Liver (tissue), 10 donors: ENCODE measurements at places on chromosomes 13 and 19. TPM values are rescaled to one million over a fixed set of nuclear protein-coding genes. Genes with fewer than 3 reads are reported as not detected.

DNA sequence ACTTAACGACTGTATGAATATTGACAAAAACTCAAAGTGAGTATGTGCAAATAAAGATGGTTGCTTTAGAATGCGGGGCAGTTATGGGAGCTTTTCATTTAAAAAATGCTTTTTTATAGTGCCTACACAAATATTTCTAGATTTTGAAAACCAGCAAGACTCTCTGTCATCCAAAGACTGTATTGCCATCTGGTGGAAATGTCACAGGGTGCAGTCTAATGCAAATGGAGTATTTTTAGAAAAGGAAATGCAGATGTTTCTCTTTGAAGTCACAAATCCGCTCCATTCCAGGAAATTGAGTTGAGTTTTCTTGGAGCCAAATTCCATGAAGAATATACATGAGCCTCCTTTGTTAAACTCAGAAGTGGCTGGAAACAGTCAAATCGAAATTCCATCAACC, 2.3 kb upstream of the C1QTNF9B start:
- DNase-seq, result no peak

FCAR gene
- total RNA-seq, result 2.2 TPM

ARHGEF7 gene
- total RNA-seq, result 23.3 TPM

DNA sequence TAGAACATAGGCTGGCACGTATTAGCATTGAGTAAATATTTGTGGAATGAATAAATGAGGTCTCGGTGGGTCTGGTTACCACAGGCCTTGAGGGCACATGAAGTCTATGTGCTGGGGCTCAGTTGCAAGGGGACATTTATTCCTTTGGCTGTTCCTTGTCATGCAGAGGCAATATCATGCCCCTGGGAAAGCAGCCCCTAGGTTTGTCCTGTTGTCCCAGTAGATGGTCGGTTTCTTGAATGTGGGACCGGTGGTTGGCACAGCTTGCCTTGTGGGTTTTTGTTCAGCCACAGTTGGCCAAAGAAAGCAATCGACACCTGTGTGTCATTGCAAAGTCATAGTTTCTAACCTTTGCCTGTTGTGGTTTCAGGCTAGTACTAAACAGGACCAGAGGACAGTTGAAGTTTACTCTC, 24.7 kb upstream of the GPR183 start:
- DNase-seq, result no peak

- DNase-seq, result no peak
Measured at GRCh38 chr13:60392131-60392530, 4.9 kb upstream of the TDRD3 start.

- DNase-seq, result no peak
Measured at GRCh38 chr13:90757127-90757680, 590.3 kb upstream of the MIR17HG start.

MAMSTR gene
- total RNA-seq, result 0.09 TPM

DNA sequence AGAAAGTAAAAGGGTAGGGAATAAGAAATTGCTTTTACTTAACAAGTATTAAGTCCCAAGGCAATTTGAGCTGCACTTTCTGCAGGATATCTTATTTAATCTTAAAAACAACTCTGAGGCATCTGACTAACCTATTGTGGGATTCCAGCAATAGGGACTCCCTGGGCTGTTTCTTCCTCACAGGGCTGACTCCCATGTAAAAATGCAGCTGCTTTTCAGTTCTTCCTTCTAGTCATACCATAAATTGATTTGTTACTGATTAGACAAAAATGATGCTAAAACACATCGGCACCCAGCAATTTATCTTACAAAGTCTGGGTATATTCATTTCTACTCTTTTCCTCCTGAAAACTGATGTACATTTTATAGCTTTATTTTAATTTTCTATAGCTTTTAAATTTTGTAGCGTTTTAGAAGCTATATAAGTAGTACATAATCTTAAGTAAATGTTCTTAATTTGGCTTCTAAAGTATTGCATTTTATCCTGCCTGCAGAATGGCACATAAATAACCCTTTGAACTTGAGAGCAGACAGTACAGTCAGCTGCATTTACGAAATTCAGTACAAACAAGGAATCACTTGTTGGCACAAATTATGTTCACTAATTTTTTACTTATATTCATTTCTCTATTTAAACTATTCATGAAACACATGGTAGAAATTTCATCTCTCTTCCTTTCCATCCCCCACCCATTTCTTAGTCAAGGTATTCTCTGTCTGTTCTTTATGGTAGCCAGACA, 102.4 kb upstream of the FRY start:
- DNase-seq, result no peak

OR7C1 gene
- 0.14 TPM for total RNA-seq

DNA sequence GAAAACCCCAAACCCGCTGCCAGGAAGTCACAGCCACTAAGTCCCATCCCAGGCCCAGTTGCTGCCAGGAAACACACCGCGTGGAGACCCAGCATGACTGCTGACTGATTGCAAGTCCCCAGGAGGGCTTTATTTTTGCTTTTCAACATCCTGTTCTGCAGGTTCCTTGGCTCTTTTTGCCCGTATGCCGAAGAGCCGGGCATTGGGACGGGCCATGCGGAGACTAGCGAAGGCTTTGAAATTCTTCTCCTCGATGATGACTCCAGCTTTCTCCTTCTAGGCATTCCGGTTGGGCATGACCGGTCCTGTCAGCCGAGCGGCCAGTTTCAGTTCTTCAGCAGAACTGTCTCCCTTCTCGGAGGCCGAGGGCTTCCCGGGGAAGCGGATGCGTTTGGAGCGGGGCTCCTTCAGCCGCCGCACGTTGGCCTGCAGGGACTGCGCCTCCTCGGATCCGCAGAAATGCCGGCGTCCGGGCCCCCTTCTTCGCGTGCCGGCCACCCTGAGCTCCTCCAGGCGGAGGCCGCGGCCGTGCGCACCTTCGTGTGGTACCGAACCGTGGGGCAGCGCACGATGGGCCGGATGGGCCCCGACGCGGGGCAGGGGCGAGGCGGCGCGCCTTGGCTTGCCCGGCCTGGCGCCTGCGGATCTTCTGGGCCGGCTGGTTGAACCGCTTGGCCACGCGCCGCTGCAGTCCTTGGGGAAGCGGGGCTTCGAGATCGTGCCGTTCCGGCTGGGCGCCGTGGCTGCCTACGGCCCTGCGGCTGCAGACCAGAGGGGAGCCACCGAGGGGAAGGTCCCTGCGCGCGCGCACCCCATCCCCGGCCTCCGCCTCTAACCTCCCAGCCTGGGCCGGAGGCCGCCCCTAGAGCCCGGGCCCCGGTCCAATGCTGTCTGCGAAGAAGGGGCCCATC, 15.2 kb downstream of the ZSCAN5C start:
- DNase-seq, result no peak

GRCh38 chr19:49678985-49679770, 2.1 kb downstream of the PRMT1 start:
- DNase-seq, result no peak

GAMT gene
- total RNA-seq, result 76.2 TPM

GRCh38 chr19:41274802-41275201, 10.6 kb downstream of the HNRNPUL1 start:
- DNase-seq, result no peak

- no peak for DNase-seq
Measured at GRCh38 chr19:28577233-28577632, 635.7 kb downstream of the UQCRFS1 start.

DNA sequence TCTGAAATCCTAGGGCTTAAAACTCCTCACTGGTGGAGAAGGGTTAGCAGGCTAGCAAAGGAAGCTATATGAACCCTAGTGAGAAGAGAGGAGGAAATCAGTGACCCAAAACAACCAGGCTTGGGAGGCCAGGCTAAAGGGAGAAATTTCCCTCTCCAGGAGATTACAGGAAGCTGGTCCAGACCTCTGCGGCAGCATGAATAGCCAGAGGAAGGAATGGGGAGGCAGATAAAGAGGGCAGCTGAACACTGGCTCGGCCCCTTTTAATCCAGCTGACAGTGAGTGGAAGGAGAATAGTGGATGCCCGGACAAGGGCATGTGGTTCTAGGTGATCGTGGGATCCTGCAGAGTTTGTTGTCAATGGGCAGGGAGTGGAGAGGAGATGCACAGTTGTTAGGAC, 130.6 kb downstream of the COG6 start:
- DNase-seq, result no peak

C13orf42 gene
- total RNA-seq, result 0.08 TPM

DNA sequence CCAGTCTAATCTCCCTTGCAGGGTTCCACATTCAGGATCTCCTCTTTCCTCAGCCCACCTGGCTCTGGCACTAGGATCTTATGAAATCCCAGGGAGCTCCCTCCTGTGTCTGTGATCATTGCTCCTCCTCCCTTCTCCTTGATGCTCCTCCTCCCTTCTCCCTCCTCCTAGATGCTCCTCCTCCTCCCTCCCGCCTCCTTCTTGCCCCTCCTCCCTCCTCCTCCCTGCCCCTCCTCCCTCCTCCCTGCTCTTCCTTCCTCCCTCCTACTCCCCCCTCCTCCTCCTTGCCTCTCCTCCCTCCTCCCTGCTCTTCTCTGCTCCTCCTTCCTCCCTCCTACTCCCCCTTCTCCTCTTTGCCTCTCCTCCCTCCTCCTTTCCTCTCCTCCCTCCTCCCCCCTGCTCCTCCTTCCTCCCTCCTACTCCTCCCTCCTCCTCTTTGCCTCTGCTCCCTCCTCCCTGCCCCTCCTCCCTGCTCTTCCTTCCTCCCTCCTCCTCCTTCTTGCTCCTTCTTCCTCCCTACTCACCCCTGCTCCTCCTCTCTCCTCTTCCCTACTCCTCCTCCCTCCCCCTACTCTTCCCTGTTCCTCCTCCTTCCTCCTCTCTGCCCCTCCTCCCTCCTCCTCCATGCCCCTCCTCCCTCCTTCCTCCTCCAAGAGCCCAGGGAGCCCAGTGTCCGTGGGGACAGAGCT, 14.9 kb upstream of the ZBTB7A start:
- DNase-seq, result no peak

- no peak for DNase-seq
Measured at GRCh38 chr13:43095771-43096719, 72.7 kb downstream of the DNAJC15 start.

- no peak for DNase-seq
Measured at GRCh38 chr13:97945342-97945741, 8.1 kb upstream of the IPO5 start.

- DNase-seq, result no peak
Measured at GRCh38 chr19:35895911-35896642, 4.3 kb downstream of the NFKBID start.

DNA sequence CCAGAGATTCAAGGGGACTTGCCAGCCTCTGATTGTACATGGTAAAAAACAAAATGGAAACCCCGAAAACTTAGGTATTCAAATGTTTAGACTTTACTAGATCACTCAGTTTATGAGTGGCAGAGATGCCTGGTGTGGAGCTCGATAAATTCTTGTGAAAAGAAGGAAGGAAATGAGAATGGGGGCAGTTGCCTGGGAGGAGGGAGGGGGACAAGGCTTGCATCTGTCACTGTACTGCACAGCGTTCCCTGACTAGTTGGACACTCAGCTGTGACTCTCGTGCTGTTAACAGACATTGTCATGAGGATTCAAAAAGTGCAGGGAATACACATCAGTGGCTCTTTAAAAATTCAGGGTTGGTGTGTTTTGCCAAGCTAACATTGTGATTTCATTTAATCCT, 232.9 kb downstream of the ZIC5 start:
- no peak for DNase-seq

DNA sequence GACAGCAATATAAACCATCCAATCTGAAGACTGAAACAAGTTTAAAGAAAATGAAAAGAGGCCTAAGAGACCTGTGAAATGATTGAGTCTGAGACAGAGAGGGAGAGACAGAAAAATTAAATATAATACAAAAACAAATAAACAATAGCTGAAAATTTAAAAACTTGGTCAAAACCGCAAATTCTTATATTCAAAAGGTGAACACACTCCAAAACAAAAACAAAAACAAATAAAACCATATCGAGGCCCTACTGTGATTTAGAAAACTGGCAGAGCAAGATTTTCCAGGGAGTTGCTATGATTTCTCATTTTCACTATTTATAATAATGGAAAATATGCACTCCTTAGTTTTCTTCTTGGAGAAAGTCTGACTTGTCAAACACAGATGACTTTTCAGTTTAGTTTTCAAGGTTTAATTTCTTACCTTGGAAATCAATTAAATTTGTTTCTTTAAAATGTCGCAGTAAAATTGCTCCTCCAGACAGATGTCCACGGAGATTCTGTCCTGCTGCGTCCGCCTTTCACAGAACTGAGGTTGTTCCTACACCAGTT, 1420.3 kb downstream of the UQCRFS1 start:
- no peak for DNase-seq

- DNase-seq, result no peak
Measured at GRCh38 chr13:35480346-35480745, 3.9 kb upstream of the MAB21L1 start.

- no peak for DNase-seq
Measured at GRCh38 chr19:48512504-48513288, 1.1 kb upstream of the LMTK3 start.

DNA sequence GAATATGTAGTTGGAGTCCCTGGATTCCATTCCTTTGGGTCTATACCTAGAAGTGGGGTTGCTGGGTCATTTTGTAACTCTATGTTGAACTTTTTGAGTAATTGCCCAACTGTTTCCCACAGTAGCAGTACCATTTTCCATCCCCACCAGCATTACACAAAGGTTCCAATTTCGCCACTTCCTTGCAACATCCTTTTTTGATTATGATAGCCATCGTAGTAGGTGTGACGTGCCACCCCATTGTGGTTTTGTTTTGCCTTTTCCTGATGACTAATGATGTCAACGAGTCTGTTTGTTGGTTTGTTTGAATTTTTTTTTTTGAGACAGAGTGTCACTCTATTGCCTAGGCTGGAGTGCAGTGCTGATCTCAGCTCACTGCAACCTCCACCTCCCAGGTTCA, 3.3 kb upstream of the PEX11G start:
- no peak for DNase-seq

- DNase-seq, result peak; percentile 65
Measured at GRCh38 chr19:18194554-18195238, 1.7 kb downstream of the MPV17L2 start.

SAE1 gene
- total RNA-seq, result 22.3 TPM

DNA sequence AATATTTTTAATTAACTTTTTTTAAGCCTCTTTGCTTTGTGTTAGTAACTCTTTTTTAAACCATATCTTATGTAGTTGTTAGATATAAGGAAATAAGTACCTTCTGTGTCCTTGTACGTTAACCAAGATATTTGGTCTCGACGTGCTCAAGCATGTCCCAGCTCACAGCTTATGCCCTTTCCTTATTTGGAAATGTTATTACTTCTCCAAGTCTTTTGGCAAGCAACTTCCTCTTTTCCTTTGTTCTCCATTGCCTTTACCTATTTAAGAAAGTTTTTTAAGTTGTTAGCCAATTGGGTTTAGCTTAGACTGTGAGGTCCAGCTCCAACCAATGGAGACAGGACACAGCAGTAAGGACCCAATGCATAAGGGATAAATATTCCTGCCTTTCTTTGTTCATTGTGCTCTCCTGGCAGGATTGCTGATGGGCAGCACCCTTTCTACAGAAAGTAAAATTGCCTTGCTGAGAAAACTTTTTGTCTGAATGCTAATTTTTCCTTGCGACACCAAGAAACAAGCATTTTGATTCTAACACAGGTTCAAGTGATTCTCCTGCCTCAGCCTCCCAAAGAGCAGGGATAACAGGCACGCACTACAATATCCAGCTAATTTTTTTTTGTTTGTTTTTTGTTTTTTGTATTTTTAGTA, 5.2 kb downstream of the DKKL1 start:
- no peak for DNase-seq

ZNF99 gene
- 0.09 TPM for total RNA-seq
